ENCODE measurements at places on chromosomes 11 and 22. TPM values are rescaled to one million over a fixed set of nuclear protein-coding genes. Genes with fewer than 3 reads are reported as not detected.
A peak's percentile ranks its signal among the peaks of the same experiment; 100 is the strongest.

DNA sequence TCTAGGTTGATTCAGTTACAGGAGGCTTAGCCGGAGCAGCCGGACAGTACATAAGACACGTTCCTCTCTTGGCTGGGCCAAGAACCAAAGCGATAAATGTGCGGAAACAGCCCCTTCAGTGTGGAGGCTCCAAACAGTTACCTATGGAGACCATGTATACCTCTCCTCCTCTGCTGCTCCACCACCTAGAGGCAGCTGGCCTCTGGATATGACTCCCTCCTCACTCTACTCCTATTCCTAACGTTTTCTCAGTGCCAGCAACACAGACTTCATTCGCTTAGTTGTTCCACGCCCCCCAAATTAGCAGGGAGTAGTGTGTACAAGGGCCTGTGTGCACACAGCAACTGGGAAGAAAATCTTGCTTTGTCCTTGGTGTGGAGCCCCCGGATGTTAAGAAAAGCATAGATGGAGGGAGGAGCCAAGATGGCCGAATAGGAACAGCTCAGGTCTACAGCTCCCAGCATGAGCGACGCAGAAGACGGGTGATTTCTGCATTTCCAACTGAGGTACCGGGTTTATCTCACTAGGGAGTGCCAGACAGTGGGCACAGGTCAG is 362.3 kb upstream of the KIRREL3 start:
- no peak for DNase-seq

DGCR8 gene
- 49.0 TPM for total RNA-seq

DNA sequence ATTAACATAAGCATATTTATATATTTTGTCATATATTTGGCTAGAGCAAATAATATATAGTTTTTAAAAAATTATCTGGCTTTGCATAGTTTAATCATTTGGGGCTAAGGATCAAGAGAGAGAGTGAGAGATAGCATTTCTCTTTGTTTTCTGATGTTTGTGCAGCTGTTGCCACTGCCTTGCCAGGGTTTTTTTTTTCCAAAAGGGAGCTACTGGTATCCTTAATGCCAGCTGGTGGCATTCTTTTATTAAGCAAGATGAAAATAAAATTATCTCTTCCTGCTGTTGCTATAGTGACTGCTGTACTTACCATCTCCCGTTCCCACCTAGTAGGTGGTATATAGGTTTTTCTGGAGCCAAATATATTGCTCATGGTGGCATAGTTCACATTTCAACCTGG is 793.3 kb upstream of the ARHGAP42 start:
- DNase-seq, result no peak

VSTM5 gene
- total RNA-seq, result 1.4 TPM

DRD4 gene
- 2.6 TPM for total RNA-seq

- DNase-seq, result no peak
These were observed 108.1 kb downstream of the KIAA1671 start for GRCh38 chr22:25060522-25061071.

PLEKHA7 gene
- 94.4 TPM for total RNA-seq

MUC2 gene
- 0.39 TPM for total RNA-seq

IGLL1 gene
- not detected for total RNA-seq

PANX2 gene
- 1.9 TPM for total RNA-seq

- no peak for DNase-seq
These were observed 114.0 kb upstream of the AKIP1 start for GRCh38 chr11:8796941-8797340.

GRCh38 chr11:8828046-8828445 is 82.9 kb upstream of the AKIP1 start:
- no peak for DNase-seq

GRCh38 chr22:21855676-21856075 is 11.8 kb downstream of the MAPK1 start:
- DNase-seq, result no peak

GAB4 gene
- 0.23 TPM for total RNA-seq

DNA sequence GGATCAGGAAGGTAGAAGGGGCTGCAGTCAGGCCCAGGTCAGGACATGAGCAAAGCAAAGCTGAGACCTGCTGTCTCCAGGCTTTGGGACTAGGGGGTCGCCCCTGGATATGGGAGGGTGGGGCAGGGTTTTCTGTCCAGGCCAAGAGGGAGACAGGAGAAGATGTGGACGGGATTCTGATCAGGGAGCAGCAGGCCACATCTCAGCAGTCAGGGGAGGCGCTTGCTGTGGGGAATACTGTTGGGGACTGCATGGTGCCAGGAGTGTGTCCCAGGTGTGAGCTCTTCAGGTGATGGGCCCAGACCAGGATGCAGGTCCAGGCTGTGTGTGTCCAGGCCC is 29.3 kb downstream of the IGLL5 start:
- no peak for DNase-seq

HIC2 gene
- 4.0 TPM for total RNA-seq

GRCh38 chr11:121714351-121714750 is 261.6 kb upstream of the SORL1-AS1 start:
- DNase-seq, result no peak

DNA sequence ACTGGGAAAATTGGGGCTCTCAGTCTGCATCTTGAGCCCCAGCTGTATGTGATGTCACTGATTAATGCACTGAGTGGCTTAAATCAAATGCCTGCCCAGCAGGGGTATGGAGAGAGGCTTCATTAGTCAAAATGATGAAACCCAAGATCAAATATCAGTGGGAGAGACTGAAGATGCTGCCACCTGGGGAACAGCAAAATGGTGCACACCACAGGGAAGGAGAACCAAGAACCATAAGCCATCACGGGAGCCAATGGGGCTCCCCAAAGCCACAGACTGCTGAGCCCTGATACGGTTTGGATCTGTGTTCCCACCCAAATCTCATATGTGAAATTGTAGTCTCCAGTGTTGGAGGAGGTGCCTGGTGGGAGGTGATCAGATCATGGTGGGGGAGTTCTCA is 85.6 kb downstream of the CTTN start:
- DNase-seq, result no peak

OR52R1 gene
- not detected for total RNA-seq

- no peak for DNase-seq
These were observed 70.7 kb downstream of the PARVB start for GRCh38 chr22:44094751-44095302.

- no peak for DNase-seq
These were observed 28.5 kb downstream of the ZNF280B start for GRCh38 chr22:22479999-22480532.

OR8D4 gene
- total RNA-seq, result not detected

GRCh38 chr22:45868571-45869339 is 108.2 kb downstream of the WNT7B start:
- DNase-seq, result no peak

- peak; percentile 56 for DNase-seq
These were observed 15.3 kb downstream of the BLID start for GRCh38 chr11:122100756-122101080.

GRCh38 chr11:15801616-15802015 is 554.7 kb downstream of the SOX6 start:
- no peak for DNase-seq

Data from ureter (tissue), 1 donor.